ENCODE measurements at places on chromosomes 11 and 22. TPM values are rescaled to one million over a fixed set of nuclear protein-coding genes. Genes with fewer than 3 reads are reported as not detected.
A peak's percentile ranks its signal among the peaks of the same experiment; 100 is the strongest.

The CARNS1 gene
- total RNA-seq, result 6.5 TPM

The SULT4A1 gene
- total RNA-seq, result not detected

The DNAJB7 gene
- 0.44 TPM for total RNA-seq

- no peak for DNase-seq
These were observed 821 bp downstream of the GAL3ST1 start for GRCh38 chr22:30573594-30574094.

GRCh38 chr22:44206696-44207095 lies 26.0 kb downstream of the PARVG start:
- DNase-seq, result no peak

- peak; percentile 80 for DNase-seq
These were observed 11.5 kb upstream of the FADD start for GRCh38 chr11:70191495-70192140.

DNA sequence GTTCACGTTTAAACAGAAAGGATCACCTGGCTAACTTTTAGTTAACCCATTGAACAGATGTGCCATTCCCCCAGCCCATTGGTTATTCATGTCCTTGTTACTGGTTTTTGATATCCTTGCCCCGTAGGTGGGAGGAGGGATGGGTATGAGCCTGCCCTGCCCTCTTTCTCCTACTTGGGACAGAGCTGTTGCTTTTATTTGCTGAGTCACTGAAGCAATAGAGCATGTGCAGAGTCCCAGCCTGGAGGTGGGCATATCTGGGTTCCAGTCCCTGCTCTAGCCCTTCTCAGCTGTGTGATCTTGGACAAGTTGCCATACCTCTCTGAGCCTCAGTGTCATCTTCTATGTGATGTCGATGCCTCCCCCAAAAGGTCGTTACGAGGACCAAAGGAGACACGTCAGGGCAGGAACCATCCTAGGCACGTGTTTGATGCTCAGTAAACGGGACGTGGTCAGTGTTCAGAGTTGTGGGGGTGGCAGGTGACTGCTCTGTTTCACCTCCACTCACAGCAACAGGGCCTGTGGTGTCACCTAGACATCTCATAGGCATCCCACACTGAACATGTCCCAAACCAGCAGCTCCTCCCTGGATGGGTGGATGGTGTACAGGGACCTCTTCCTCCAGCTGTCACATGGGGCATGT lies 61.0 kb downstream of the BMAL1 start:
- DNase-seq, result peak; percentile 49

- DNase-seq, result no peak
These were observed 29.8 kb downstream of the LMO2 start for GRCh38 chr11:33861941-33862589.

The B3GAT1 gene
- total RNA-seq, result 4.0 TPM

GRCh38 chr11:22273781-22274180 lies 64.4 kb upstream of the SLC17A6 start:
- DNase-seq, result no peak

The TTC36 gene
- total RNA-seq, result 0.78 TPM

- DNase-seq, result no peak
These were observed 104.6 kb upstream of the ANO3 start for GRCh38 chr11:26227301-26227746.

The KCNC1 gene
- 0.73 TPM for total RNA-seq

DNA sequence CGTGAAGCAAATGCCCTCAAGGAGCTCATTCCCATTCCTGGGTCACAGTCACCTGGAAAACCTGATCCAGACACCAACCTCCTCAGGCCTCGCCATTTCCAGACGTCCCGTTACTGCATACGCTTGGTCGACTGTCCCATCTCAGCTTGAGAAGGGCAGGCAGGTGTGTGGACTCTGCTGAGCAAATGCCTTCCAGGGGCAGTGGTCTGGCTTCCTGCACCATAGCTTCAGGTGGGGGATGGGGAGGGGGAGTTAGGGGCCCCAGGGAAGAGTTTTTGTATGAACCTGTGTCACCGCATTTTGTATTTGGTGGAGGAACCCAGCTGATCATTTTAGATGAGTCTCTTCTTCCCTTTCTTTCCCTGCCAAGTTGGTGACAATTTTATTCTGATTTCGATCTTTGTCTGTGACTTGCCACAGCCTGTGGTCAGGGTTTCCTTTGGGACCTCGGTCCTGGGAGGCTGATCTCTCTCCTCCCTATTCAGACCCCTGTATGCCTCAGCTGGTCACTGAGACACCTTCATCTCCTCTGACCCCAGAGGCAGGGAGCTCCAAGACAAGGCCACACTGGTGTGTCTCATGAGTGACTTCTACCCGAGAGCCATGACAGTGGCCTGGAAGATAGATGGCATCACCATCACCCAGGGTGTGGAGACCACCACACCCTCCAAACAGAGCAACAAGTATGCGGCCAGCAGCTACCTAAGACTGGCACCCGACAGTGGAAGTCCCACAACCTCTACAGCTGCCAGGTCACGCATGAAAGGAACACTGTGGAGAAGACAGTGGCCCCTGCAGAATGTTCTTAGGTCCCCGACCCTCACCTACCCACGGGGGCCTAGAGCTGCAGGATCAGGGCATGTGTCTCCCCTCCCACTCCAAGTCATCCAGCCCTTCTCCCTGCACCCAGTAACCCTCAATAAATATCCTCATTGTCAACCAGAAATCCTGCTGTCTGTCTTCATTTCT lies 22.9 kb downstream of the IGLL5 start:
- DNase-seq, result no peak

DNA sequence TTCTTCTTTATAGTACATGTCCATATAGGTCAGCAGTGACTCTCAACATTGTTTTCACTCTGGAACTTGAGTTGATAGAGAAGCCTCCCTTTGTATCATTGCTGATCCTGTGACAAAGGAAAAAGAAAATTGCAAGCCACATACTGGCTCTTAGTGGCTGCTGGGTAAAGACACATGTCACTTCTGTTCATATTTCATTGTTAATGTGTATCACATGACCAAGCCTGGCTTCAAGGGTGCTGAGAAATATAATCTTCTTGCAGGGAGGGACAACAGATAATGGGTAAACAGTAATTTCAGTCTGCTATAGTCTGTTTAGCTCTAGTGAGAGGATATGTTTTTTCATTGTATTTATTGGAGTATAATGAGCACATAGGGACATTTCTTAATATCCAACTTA lies 173.3 kb downstream of the PGR start:
- DNase-seq, result no peak

The KDM4E gene
- total RNA-seq, result not detected
